ENCODE measurements at places on chromosomes 6 and 20.

GRCh38 chr20:24961384-24962181, 12.5 kb downstream of the CST7 start:
- no peak for DNase-seq

- DNase-seq, result no peak
Observed at GRCh38 chr20:57402206-57403125, 11.3 kb downstream of the RBM38 start.

- DNase-seq, result no peak
Observed at GRCh38 chr6:48834706-48835105, 628.3 kb downstream of the MMUT start.

GRCh38 chr6:134683783-134684422, 266.0 kb downstream of the ALDH8A1 start:
- DNase-seq, result no peak

DNA sequence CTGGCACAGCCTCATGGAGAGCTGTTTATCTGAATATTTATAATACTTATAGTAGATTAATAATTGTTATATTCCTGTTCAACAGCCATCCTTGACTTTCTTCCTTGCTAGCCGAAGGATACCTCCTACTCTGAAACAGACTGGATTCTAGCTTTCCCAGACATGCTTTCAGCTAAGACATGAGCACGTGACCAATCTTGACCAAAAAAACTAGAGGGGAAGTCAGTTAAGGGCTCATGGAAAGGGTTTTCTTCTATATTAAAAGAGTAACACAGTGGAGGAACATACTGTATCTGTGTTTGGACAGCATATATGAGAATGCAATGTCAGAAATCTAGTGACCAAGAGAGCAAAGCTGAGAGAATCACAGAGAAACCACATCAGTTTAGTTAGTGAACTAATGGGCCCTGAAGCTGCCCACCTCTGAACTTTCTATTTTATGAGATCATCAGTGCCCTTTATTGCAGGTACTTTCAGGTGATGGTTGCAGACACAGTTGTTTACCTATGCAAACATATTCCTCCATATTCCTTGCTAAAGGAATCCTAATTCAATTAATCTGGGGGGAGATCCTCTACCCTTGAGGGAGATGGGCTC, 140.4 kb upstream of the SLC24A3 start:
- no peak for DNase-seq

- DNase-seq, result no peak
Observed at GRCh38 chr20:37777012-37777950, 83.5 kb downstream of the CTNNBL1 start.

Measured in hepatic stellate cell (primary cell).